ENCODE measurements at places on chromosomes 1 and 21.

DNA sequence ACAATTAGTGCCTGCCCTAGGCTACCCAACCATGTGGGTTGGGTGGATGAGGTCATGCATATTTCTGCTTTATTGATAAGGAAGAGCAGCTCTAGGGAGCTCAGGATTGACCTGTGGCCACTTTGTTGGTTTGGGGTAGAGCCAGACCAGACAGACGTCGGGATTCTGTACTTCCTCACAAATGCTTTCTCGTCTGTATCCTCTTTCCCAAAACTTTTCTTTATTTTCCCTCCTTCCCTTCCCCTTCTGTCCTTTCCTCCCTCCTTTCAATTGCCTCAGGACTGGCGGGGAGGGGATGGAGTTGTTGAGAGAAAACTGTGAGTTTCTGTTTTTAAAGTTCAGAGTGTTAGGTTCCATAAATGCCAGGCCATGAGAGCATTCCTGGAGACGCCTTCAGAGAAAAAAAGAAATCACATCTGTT, 68.0 kb downstream of the UCK2 start:
- no peak for DNase-seq

GRCh38 chr21:24897883-24898282, 709.4 kb downstream of the MRPL39 start:
- no peak for DNase-seq

- DNase-seq, result no peak
Observed at GRCh38 chr1:201393076-201393475, 6.0 kb downstream of the LAD1 start.

DNA sequence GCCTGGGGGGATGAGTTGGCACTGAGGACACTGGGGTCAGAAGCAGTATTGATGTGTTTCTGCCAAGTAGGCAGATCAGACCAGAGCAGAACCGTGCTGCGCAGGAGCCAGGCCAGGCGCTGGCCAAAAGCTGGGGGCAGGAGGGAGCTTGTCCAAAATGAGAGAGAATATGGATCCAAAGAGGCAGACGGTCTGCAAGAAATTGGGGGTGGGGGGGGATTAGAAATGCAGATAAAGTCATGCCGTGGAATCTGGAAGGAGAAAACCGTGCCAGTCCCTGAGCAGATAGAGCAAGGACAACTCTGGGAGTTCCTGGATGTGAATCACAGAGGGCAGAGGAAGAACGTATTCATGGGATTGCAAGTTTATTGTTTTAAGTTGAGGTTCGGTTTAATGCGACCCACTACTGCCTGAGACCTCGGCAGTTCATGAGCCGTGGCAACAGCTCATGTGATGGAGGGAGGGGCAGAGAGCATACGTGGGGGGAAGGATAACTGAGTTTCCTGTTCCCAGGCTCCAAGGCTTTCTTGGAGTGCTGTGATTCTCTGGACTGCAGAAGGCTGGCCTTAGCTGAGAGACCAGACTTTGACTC, 224.0 kb downstream of the FGGY start:
- DNase-seq, result no peak

- DNase-seq, result peak; percentile 43
Observed at GRCh38 chr1:24966121-24966723, 36.1 kb upstream of the RUNX3 start.

- no peak for DNase-seq
Observed at GRCh38 chr1:233667741-233668140, 53.8 kb downstream of the KCNK1 start.
